ENCODE measurements at places on chromosomes 6 and 20.

DNA sequence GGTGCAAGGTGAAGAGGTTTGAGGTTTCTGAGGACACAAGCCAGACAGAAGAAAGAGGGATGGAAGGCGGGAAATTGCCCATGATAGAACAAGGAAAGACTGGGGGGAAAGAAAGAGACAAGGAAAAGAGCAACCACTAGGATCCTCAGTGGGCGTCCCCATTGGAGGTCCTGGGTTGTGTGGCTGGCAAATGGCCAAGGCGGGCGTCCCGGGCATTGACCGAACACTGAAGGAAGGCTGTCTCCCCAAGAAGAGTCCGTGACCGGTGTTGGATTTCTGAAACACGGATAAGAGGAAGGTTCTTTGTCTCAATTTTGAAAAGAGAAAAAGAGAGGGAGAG, 746.6 kb upstream of the ADGRB3 start:
- DNase-seq = no peak

DNA sequence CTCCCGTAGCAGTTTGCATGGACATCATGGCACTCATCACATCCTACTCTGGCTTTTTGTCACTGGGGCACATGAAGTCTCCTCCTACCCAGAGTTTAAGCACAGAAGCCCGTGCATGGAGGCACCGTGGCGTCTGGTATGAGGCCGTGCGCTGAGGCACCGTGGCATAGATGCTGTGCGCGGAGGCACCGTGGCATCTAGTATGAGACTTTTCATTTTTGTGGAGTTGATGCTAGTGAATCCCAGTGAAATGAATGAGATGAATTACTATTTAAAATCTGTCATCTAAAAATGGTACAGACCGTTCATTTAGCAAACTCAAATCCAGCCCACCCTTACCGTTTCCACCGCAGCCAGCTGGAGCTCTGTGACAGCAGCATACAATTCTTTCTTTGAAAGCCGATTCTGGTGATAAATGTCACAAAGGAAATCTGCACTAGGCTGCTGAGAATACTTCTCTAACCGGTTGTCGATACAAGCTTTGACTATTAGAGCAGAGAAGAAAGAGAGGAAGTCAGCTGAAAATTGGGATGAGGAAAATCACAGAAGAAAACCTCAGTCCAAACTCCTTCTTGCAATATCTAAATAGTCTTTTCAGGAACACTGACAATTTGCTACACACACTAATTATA, 11.3 kb downstream of the CYP24A1 start:
- DNase-seq = no peak

DNA sequence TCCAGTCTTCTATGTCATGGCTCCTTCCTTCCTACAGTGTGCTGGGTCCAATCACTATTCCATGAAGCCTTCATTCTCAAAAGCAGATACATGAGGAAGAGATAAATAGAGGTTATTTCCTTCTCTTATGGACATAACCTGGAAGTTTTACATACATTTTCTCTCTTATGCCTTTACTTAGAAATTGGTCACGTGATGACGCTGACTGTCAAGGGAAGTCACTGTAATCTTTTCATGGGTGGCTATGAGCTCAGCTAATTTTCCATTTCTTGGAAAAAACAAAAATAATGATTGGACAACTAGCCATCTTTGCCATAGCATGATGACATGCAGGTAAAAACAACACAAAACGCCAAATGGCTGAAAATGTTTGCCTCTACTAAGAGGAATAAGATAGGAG, 151.6 kb upstream of the PRSS16 start:
- DNase-seq = no peak

DNA sequence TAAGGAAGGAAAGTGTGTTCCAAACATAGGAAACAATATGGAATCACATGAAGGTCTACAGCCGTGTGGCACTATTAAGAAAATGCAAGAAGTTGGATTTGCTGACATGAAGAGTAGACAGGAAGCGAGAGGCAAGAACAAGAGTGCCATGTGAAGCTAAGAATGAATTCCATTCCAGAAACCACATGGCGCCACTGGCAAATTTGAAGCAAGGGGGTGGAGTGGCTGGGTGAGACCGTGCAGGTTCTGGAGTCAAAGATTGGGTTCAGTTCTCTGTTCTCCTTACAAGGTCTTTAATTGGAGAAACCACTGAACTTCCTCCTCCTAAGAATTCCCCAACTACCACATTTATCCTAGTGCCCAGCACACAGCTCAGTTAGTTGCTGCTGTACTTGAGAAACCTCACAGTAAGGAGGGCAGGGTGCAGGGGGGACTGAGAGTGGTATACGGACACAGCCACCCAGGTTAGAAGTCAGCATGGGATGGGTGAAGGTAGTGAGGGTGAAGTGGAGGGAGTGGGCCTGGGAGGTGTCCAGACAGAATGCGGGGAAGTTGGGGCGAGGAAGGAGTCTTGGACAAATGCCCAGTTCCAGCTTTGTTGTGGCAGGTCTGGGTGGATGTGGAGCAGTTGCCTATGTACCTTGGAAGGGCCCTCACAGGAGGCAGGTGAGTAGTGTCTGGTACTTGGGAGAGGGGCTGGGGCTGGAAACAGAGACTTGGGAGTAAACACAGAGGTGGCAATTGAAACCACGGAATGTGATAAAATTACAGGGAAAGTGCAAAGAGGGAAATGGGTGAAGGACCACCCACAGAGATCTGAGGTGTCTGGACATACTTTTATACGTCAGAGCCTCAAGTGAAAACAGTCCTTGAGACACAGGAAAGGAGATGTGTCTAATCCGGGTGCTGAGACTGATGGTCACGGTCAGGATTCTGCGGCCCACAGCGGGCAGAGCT, 14.3 kb downstream of the LYRM4 start:
- DNase-seq = no peak

GRCh38 chr6:83954371-83954770, 79.2 kb upstream of the MRAP2 start:
- no peak for DNase-seq

- no peak for DNase-seq
These were observed 37.9 kb downstream of the SYNDIG1 start for GRCh38 chr20:24507182-24507853.

- no peak for DNase-seq
These were observed 46.2 kb upstream of the LAMA2 start for GRCh38 chr6:128836761-128837160.

- DNase-seq = no peak
These were observed 230.1 kb downstream of the ERMARD start for GRCh38 chr6:169981568-169981967.

- no peak for DNase-seq
These were observed 108.4 kb upstream of the MLN start for GRCh38 chr6:33912195-33912594.

GRCh38 chr6:116028233-116028632, 32.5 kb downstream of the FRK start:
- no peak for DNase-seq

DNA sequence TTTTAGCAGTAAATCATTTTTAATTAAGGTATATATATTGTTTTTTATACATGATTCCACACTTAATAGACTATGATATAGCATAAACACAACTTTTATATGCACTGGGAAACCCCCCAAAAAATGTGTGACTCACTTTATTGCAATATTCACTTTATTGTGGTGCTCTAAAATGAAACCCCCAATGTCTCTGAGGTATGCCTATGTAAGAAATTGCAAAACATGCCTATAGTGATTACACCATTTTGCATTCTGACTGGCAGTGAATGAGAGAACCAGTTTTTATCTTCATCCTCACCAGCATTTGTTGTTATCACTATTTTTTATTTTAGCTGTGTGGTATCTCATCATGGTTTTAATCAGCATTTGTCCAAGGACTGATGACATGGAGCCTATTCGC, 8.5 kb upstream of the CST11 start:
- DNase-seq = no peak

DNA sequence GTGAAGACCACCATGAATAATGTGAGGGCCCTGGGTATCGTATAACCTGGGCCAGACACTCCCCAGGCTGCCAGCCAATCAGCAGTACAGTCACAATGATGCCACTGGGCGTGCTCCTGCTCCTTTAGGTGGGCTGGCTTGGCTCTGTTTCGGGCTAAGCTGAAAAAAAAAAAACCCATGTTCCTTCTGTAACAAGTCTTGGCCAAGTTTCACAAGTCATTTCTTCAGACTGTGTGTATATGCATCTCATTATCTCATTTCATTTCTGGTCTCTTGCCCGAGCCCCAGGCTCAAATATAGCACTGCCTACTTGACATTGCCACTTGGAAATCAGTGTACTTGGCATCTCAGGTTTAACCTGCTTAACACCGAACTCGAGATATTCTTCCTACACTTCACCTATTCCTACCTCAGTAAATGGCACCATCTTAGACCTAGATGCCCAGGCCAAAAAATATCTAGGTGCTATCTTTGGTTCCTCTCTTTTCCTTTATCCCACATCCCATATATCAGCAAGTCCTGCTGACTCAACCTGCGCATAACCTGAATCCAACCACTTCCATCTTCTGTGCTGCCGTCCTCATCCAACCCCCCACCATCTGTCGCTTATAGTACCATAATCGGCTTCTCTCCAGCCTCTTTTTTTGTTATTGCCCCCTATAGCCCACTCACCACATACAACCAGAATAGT, 1.8 kb downstream of the UQCC2 start:
- DNase-seq = no peak

DNA sequence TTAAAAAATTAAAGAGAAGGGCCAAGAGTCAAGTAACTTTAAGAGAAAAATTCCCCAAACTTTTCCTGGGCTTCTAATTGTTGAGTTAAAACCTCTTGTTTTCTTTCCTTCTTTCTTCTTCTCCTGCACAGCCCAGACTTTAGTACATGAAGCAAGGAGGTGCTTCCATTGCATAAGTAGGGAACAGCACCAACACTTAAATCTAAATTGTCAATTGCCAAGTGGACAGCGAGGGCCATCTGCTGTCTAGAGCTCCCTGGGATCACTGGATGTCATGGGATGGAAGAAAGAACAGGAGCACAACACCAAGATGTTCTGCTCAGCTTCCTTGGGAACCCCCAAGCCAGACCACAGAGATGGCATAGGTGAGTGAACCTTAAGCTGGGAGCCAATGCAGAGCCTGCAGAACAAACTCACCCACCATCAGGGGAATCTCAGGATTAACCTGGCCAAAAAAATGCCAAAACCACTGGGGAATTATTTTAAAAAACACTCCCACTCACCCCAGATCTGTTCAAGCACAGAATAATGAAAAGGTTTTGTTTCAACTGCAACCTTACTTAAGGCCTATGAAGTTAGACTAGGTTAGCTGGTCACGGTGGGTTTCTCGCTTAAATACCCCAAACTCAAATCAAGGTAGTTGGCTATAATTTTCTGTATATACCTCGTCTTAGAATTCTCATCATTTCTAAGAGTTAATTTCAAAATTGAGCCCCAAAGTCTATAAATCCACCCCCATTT, 67.8 kb downstream of the TNFRSF21 start:
- no peak for DNase-seq

DNA sequence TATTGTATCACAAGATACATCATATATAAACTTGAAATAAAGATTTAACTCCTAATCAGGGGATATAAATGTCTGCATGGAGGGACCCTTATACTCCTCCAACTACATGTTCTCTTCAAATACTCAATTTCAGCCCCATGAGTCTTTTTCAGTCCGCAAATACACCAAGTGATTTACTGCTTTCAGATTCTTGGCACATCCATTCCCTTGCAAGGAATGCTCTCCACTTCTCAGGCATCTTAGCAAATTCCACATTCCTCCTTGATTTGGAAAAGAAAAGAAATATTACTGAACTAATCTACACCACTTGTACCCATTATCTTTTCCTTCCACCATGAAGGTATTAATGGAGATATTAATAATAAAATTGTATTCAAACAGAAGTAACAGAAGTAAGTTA, 999.4 kb upstream of the GJE1 start:
- no peak for DNase-seq

GRCh38 chr6:121971931-121972335, 427.5 kb upstream of the HSF2 start:
- DNase-seq = no peak

DNA sequence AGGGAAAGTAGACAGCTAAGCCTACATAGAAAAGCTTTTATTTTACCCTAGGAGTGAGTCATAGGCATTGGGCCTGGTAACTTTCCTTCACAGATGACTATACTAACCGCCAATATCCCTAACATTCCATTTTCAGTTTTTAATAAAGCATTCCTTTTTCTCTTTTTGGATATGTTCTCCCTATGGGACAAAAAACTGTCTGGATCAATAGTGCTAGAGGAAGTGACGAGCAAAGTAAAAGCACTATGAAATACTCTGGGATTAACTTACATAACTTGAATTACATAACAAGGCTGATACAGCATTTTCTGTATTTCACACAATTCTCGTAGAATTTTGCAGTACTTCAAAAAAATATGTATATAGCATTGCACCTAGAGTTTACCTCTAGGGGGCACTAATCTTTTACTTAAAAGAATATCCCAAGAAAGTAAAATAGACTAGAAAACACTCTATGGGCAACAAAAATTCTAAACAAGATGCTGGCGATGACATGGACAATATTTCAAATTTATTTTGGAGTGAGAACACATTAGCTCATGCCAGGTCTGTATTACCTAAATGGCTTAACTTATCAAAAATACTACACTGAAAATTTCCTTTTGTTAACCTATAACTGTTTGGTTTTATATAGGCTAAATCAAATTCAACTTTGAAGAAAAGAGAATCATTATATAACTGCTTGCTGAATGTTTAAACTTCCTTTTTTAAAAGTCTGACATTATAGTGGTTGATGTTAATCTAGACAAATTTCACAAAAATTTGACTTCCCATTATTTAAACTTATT, 66.3 kb upstream of the DST start:
- DNase-seq = no peak

All from stimulated activated CD8-positive, alpha-beta memory T cell treated with anti-CD3 and anti-CD28 coated beads, Interleukin-4, amount 100 ng/mL, for 1 hour (primary cell).